ENCODE measurements at places on chromosomes 1 and 21.

DNA sequence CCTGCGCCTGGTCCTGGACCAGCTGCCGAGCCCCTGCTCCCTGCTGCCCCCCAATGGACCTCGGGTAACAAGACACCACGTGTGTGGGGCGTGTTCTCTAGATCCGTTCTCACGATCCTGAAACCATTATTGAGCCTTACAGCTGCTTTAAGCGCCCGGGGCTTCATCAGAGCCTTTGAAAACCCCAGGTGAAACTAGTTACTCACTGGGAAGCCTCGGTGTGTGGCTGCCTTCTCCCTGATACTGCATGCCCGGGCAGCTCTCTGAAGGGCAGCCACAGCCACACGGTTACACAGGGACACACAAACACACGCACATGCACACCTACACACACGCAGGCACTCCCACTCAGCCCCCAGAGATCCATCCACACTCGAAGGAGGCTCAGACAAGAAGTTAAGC, 5.3 kb downstream of the HES2 start:
- no peak for DNase-seq

DNA sequence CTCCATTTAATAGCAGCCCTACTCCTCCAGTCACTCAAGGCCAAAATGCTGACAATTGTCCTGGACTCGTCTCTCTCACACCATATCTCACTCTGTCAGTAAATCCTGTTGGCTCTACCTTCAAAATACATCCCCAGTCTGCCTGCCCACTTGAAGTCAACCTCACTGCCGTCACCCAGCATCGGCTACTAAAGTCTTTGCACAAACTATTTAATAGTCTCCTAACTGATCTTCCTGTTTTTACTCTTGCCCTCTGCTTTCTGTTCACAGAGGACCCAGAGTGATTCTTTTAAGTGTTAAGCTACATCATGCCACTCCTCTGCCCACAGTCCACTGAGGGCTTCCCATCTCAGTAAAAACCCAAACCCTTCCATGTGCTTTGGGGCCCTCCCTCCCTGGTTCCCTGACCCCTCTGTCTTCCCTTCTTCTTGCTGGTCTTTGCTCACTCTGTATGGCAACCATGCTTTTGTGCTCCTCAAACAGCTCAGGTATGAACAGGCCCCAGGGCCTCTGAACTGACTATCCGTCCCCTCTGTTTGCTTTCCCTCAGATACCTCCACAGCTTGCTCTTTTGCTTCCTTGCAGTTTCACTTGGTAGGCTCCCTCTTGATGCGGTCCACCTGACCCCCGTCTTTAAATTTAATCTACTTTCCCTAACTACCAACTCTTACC, 19.0 kb downstream of the RNASEL start:
- DNase-seq, result no peak

DNA sequence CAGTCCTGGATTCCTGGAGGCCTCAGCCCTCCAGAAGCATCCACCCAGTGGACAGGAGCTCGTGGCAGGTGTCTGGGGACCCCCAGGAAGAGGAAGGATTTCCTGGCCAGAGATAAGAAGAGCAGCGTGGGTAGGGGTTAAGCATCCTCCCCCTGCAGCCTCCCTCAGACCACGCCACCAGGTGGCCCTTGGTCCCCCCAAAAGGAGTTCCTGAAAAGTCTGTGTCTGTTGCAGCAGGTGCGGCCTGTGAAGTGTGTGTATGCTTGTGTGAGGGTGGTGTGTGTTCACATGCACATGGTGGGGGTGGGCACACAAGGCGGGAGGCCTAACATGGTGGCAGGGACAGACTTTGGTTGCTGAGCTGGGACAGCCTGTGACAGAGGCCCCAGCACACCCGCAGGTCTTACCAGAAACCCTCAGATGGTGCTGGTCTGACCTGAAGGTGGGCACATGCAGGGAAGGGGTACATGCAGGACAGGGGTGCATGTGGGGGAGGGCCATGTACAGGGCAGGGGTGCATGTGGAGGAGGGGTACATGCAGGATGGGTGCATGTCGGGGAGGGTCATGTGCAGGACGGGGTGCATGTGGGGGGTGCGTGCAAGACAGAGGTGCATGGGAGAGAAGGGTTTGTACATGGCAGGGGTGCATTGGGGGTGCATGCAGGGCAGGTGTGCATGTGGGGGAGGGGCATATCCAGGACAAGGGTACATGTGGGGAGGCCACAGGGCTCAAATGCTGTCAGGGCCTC, 18.2 kb upstream of the RUNX3 start:
- no peak for DNase-seq

DNA sequence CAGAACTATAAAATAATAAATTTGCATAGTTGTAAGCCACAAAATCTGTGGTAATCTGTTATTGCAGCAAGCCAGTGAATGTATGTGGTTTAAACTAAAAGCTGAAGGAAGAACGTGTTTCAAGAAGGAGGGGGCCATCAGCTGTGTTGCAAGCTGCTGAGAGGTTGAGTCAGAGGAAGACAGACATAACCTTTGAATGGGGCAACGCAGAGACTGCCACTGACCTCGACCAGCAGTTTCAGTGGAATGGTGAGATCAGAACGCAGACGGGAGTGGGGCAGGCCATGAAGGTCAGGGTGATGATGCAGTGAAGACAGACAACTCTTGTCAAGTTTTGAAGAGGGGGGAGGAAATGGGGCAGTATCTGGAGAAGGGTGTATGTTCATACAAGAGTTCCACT, 23.2 kb upstream of the QSOX1 start:
- no peak for DNase-seq

DNA sequence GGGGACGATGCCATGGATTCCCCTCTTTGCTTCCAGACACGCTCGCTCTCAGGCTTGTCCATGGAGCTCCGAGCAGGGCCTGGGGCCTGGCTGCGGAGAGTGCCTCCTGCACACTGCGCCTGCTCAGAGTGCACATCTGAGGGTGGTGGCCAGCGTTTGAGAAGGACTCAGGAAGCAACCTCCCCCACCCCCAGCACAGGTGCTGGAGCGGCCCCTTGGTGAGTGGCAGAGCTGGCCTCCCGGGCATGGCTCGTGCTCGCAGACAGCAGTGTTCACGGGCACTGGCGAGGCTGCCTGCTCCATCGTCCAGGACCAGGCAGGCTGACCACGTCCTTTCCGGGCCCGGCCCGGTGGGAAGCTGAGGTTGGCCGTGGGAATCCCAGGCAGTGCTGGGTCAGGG, 2.8 kb downstream of the SPATC1L start:
- no peak for DNase-seq

Data from omental fat pad (tissue), 4 donors.